ENCODE measurements at places on chromosomes 3 and 15.

GRCh38 chr3:24174614-24175013 is 229.5 kb downstream of the NR1D2 start:
- DNase-seq = no peak

- no peak for DNase-seq
Observed at GRCh38 chr3:121976727-121977126, 45.3 kb downstream of the ILDR1 start.

DNA sequence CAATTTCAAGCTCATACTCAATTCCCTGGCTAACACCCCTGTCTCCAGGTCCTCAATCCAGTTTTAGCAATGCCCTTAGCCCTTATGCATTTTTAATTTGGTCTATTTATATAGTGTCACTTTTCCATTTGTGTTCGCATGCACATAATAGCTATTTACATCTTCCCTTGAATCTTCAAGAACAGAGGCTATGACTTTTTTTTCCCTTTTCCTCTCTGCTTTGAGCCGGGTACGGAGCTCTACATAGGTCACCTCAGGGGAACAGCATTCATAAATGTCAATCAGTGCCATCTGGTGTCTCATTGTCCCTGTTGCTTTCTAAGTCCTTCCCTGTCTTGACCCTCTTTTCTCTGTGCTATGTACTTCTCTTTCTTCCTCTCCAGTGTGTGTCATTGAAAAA is 26.5 kb upstream of the ACTC1 start:
- DNase-seq = no peak

- no peak for DNase-seq
Observed at GRCh38 chr15:29470311-29470710, 200.7 kb upstream of the NSMCE3 start.

GRCh38 chr3:25107918-25108617 is 320.0 kb upstream of the RARB start:
- no peak for DNase-seq

- no peak for DNase-seq
Observed at GRCh38 chr3:10574101-10574620, 68.8 kb upstream of the ATP2B2 start.

DNA sequence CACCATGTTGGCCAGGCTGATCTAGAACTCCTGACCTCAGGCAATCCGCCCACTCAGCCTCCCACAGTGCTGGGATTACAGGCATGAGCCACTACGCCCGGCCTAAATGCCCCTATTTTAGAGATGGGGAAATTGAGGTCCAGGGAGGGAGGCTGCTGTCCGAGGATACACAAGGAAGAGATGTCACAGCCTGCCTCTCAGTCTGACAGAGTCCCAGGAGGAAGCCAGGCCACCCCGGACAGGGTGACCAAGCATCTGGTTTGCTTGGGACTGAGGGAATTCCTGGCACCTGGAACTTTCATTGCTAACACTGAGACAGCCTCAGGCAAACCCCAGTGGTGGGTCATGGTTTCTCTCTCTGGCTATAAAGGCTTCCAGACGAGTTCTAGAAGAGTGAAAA is 30.6 kb upstream of the ADAMTS7 start:
- no peak for DNase-seq

DNA sequence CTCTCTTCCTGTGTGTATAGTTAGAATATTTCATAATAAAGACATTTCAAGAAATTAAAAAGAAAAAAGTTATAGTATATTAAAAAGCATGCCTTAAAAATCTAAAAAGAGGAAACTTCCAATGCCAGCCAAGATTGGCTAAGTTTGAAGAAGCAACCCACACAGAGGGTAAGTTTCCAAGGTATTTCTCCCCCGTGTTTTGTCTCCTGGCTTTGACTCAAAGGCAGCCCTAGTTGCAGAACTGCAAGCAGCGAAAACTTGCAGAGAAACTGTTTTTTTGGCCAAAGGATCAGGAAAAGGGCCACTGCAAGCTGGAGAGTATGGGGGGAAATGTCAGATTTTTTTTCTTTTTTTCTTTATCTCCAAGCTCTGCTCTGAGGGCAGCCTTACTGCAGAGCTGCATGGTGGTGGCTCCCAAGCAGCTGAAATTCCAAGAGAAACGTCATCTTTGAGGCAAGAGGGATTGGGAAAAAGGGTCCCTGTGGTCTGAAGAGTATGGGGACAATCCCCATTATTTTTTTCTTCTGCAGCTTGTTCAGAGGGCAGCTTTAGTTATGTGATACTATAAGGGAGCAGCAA is 23.0 kb downstream of the HACL1 start:
- DNase-seq = no peak

- DNase-seq = no peak
Observed at GRCh38 chr3:36501616-36502015, 121.3 kb downstream of the STAC start.

DNA sequence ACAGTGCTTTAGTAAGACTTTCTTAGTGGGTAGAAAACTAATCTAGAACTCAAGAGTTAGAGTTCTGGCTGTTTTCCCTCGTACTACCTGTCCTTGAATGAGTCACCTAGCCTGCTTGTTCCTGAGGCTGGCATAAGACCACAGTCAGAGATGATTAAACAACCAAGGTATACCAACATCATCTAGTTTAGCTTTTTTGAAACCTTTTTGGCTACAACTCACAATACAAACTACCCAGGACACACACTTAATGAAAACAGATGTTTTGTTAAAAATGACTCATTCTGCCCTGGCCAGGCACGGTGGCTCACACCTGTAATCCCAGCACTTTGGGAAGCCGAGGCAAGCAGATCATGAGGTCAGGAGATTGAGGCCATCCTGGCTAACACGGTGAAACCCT is 4.6 kb downstream of the MCCC1 start:
- DNase-seq = no peak

- no peak for DNase-seq
Observed at GRCh38 chr3:28134792-28135375, 106.5 kb upstream of the CMC1 start.

DNA sequence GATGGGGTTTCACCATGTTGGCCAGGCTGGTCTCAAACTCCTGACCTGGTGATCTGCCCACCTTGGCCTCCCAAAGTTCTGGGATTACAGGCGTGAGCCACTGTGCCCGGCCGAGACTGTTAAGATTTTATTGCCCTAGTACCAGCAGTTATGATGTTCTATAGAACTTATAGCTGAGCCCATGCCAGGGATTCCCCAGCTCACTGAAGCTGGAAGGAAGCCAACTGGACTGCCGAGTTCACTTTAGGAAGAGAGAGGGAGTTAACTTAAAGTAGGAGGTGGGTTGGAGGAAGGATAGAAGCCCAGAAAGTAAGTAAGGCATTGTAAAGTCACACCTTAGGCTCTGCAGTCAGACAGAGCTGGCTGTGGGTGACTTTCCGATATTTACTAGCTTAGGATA is 101.1 kb upstream of the BOC start:
- DNase-seq = no peak

GRCh38 chr15:49154799-49155109 is 645 bp downstream of the COPS2 start:
- no peak for DNase-seq

- DNase-seq = no peak
Observed at GRCh38 chr3:170864525-170865208, 5.3 kb downstream of the RPL22L1 start.

GRCh38 chr3:27990324-27990723 is 251.1 kb upstream of the CMC1 start:
- DNase-seq = no peak

GRCh38 chr3:86991482-86991815 is 500 bp upstream of the VGLL3 start:
- DNase-seq = no peak

DNA sequence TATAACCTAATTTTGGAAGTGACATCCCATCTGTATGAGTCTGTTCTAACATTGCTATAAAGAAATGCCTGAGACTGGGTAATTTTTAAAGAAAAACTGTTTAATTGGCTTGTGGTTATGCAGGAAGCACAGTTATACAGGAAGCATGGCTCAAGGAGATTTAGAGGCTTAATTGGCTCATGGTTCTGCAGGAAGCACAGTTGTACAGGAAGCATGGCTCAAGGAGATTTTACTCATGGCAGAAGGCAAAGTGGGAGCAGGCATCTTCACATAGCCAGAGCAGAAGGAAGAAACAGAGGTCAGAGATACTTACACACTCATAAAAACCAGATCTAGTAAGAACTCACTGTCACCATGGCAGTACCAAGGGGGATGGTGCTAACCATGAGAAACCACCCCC is 193.1 kb upstream of the ADAMTS9 start:
- DNase-seq = no peak

DNA sequence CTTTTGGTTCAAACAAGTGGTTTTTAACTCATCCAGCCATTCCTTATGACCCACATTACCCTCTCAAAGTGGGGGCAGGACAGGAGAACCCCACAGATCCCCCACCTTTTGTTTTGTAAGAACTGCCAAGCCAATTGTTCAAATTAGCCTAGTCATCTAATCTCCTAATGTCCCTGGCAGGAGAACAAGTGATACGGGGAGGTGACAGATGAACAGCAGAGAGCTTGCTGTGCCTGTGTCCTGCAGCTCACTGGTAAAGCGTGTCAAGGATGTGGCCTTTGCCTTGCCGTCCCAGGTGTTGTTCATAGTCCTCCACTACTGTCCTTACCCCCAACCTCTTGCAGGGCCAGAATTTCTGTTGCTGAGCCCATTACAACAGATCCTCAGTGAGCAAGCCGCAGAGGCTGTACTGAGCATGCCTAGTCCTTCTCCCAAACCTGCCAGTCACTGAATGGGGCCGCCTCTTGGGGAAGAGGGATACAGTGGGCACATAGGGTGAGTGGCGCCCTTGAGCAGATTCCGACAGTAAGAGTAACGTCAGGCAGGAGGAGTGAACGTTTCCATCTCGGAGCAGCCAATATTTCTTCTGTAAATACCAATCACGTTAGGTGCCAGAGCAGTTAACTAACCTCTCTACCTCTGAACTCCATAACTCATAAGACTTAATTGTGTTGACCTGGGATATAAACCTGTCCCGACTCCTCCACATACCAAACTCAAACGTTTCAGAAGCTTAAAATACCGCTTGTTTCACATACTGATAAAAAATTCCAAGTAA is 87.4 kb downstream of the ITPR1 start:
- DNase-seq = no peak

DNA sequence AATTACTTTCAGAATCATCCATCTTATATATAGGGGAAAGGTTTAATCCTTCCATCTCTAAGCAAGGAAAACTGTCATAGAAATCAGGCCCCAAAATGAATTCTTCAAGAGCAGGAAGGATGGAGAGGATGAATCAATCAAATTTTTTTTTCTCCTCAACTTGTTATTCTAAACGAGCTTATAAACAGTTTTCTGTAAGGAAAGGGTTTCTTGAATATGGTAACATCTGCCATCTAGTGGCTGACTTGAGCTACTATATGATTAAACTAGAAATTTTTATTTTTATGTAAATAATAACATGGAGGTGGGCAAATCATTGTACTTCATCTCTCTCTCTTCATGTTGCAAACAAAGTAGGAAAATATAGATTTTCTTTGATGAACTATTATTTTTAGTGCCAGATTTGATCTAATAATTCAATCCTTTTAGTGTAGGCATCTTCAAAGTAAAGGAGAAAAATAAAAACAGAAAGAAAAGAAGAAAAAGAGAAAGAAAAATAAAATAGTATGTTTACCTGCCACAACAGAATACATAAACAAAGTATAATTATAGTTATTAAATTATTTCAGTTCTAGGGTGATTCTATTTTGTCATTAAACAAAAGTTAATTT is 146.6 kb downstream of the SERPINI1 start:
- no peak for DNase-seq

GRCh38 chr15:65929573-65929972 is 60.3 kb downstream of the RAB11A start:
- DNase-seq = no peak

- DNase-seq = no peak
Observed at GRCh38 chr3:110664148-110664547, 407.5 kb upstream of the NECTIN3 start.

GRCh38 chr3:161274691-161275298 is 53.7 kb downstream of the NMD3 start:
- DNase-seq = peak; percentile 66

DNA sequence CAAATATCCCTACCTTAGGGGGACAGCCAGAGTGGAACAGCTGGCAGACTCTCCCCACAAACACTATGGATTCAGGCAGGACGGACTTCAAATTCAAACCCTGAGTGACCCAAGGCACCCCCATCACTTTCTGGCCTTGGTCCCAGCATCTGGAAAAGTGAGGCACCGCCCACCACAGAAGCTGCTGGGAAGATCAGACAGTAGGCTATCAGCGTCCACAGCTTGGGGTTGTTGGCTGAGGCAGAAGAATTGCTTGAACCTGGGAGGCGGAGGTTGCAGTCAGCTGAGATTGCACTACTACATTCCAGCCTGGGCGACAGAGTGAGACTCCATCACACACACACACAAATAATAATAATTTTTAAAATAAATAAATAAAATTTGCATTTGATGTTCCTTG is 8.5 kb downstream of the PFKFB4 start:
- no peak for DNase-seq

GRCh38 chr15:89912145-89912673 is 543 bp downstream of the ARPIN start:
- no peak for DNase-seq

DNA sequence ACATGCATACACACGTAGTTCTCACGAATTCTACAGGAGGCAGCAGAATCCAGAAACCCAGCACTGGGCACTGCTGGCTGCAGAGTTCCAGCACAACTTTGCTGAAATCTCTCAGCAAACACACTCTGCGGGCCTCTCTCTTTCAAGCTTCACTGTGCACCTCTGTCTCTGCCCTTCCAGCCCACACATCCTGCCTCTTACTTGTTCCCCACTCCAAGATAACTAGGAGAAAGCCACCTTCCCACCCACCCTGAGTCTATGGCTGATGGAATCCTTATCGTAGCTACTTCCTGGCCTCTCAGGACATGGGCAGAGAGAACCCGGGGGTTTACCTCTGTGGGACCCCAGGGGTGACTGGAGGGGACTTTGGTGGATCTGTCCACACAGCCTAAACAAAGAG is 11.9 kb downstream of the ANP32A start:
- DNase-seq = peak; percentile 19

DNA sequence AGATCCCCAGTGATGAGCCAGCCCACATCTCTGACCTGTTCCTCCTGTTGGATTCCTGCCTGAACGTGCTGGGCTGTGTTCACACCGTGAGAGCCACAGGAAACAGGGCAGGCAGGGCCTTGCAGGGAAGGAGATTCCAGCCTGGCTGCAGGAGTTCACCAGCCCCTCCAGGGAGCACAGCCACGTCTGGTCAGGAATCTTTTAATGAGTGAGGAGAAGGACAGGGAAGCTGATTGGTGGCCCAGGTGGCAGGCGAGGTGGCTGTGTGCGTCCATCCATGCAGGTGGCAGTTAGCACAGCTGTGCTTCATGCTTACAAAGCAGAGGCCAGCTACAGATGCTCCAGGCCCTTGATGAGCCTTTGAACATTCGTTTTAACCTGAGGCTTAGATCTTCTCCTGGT is 10.5 kb downstream of the LRRK1 start:
- no peak for DNase-seq
